AG08396 (cell line): ENCODE measurements at places on chromosomes 3 and 15.

DNA sequence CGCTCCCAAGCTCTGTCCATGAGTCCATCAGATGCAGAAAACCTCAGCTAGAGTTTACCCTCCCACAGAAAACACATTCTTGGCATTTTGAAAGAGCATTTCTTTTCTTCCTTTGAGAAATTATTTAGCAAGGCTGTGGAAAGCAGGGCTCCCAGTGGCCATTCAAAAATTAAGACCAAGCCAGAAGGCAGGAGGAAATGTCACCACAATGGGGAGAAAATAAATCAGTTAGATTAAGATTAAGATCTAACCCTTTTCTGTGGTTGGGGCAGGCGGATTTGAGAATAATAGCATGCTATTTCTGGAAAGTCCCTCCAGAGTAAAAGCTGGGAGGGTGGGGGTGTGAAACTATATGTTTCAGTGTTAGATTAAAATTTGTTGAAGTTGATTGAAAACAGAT lies 20.2 kb downstream of the LRIG1 start:
- DNase-seq: no peak

DNA sequence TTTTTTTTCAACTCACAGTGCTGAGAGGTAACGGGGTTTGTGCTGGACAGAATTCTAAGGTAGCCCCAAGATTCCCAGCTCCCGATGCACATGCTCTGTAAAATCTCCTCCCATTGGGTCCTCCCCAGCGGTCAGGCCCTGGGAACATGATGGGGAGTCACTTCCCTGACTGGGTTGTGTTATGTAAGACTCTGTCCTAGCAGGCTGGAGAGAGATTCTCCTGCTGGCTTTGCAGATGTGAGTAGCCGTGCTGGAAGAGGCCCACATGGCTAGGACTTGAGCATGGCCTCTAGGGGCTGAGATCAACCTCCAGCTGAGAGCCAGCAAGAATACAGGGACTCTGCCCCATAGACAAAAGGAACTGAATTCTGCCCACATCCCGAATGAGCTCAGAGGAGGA lies 83.7 kb upstream of the OXTR start:
- DNase-seq: no peak

DNA sequence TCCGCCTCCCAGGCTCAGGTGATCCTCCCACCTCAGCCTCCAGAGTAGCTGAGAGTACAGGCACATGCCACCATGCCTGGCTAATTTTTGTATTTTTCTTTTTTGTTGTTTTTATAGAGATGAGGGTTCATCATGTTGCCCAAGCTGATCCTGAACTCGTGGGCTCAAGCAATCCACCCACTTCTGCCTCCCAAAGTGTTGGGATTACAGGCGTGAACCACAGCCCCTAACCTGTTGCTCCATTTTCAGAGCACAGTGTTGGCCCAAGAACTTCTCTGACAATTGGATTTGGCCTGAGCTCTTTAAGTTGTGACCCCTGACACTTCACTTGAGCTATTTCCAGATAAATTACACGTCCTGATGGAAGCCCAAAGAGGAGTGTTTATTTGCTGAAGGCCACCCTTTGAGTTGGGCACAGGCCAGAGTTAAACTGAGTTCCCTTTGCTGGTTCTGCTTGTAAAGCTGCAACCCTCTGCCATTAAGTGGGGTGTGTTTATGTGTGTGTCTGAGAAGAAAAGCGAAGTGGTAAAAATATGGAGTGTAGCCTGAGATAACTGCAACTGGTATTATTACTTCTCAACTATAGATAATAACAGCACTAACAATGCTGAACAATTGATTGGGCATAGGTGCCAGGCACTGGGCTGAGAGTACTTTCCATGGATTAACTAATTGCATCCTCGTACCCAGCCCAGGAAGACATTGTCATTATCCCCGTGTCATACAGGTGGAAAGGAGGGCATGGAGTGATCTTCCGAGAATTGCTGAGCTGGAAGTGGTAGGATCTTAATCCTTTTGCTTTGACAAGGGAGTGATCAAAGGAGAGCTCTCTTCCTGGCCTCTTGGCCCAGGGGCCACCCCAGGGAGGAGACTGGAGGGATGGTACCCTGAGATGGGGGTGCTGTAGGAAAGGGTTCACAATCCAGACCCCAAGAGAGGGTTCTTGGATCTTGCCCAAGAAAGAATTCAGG lies 91.5 kb upstream of the PROK2 start:
- no peak for DNase-seq

DNA sequence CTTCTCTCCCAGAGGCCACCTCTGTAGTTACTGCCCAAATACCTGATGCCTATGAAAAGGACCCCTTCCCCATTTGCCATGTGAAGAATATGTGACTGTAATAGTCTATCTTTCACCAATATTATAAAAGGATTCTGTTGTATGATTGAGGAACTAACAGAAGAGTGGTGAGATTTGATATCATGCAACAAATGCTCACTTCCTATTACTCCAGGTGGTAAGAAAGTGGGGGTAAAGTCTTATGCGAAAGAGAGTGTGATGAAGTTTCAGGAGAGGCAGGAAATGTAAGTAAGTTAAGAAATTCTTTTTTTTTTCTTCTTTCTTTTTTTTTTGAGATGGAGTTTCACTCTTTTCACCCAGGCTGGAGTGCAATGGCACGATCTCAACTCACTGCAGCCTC lies 24.4 kb upstream of the RAP2B start:
- no peak for DNase-seq

- no peak for DNase-seq
Measured at GRCh38 chr3:135083179-135083578, 288.1 kb downstream of the EPHB1 start.

DNA sequence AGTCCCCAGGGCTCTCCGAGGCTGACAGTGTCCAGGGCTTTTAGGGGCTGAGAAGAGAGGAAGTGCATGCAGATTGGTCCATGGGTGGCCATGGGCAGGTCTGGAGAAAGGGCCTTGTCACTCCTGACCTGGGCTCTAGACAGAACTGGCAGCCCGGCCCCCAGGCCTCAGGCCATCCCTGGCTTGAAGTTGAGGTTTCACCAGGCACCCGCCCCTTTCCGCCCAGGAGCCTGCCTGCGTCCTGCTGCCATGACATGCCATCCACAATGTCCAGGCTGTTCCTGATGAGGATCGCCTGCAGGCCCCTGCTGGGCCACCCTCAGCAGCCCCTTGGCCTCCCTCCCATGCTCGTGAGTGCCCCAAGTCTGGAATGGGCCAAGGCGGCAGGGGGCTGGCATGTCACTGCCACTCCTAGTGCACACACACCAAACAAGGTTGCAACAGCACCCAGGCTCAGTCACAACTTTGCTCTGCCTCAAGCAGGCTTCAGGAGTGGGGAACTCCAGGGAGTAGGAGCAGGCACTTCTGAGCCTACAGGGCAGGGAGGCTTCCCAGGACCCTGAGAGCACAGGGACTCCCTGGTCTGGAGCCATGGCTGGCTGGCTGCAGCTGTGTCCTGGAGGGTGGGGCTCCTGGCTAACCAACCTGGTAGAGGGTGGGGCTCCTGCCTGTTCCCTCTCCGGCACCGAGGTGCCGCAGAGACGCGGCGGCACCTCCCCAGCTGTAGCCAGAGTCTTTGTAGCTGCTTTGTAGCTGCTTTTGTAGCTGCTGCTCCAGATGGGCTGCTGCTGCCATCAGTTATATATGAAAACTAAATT lies 1457.1 kb upstream of the GBE1 start:
- no peak for DNase-seq

GRCh38 chr15:64466408-64467141 lies 6.2 kb downstream of the ZNF609 start:
- DNase-seq: no peak

DNA sequence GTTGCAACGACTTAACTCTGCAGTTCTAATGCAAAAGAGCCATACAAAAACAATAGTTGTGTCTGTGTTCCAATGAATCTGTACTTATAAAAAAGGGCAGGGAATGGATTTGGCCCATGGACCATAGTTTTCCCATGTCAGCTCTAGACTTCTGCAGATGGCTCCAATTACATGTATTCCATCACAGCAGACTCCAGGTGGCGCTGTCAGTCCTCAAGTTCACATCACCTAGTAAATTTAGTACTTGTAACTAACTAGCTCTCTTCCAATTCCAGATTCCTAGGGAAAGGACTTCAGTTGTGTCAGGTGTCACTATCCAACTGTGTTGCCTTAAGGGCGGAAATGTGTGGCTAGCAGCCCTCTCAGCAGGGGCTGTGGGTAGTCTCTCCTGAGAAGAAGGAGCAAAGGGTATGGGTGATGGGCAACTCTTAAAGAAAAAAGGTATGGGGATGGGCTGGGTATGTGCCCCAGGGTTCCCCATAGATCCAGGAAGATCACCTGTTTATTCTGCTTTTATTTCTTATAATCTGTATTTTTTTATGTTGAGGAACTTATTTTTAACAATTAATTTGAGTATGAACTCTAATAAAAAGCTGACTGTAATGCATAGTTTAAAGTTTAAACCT lies 36.2 kb downstream of the BBS4 start:
- peak; percentile 57 for DNase-seq

- DNase-seq: no peak
Measured at GRCh38 chr3:133691273-133692107, 29.7 kb upstream of the TOPBP1 start.

- DNase-seq: no peak
Measured at GRCh38 chr3:66140106-66140505, 80.7 kb upstream of the SLC25A26 start.

DNA sequence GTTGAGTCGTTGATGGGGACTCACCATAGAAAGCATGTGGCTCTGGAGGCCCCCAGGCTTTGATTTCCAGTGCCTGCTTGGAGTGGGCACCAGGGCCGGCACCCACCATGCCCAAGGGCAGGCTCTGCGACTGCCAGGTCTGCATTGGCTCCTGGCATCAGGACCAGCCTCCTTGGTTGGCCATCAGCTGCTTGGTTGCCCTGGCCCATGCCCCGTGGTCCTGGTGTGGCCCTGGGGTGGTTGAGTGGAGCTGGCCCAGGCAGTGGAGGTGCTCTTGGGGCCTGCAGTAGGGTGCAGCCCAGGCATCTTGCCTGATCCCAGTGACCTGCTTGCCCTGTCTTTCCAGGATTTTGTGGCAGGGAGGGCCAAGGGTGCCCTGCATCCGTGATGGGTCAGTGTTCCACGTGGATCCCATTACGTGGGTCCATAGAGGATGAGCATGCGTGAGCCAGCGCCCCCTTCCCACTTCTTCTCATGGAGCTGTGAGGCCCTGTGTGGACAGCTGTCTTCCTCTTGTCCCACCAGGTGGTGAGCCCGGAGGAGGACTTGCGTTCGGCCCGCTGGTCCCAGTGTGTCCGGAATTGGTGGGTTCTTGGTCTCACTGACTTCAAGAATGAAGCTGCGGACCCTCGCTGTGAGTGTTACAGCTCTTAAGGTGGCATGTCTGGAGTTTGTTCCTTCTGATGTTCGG lies 187.0 kb downstream of the UBE3A start:
- DNase-seq: no peak

DNA sequence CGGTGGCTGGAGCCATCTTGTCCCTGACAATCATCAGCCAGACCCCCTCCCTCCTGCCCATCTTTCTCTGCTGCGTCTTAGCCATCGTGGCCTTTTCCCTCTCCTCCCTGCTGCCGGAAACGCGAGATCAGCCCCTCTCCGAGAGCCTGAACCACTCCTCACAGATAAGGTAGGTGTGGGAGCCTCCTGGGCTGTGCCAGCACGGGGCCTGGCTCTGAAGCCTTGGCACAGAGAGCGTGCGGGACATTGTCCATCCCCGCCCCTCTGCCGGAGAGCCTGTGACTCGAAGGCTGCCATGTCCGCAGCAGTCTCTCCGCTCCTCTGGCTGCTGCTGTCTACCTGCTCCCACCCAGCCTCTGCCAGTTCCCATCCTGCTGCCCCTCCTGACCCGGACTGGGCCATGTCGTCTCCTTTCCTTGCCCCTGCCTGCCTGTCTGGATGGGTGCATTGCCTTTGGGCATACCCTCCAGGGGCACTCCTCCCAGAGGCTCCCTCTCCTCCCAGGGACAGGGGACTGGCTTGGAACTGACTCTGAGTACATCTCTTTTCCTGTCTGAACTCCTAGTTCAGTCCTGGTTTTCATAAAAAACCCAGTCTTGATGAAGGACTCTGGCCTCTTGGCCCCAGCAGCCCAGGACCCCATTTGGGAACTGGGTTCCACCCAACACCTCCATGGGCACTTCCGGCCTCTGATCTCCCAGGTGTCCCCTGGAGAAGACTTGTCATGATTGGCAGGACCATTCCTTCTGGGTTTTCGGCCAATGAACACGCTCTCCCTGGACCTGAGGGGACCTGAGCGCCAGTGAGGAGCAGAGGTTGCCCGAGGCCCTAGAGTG lies 30.0 kb upstream of the XYLB start:
- DNase-seq: no peak

DNA sequence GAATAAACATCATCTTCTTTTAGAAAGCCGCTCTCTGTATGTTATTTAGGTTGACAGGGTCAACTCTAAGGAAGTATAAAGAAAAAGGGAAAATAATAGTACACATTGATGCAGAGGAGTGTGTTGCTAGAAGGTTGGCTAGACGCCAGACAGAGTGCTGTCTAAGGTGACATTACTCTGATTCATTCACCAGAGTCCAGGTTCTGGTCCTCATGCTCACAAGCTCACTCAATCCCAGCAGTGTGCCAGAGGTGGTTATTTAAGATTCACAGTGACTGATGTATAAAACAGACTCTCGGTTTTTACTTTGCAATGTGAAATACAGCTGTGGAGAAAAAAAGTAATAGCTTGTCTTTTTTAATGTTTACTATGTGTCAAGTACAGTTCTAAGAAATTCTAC lies 1.7 kb downstream of the CFAP44 start:
- no peak for DNase-seq

- no peak for DNase-seq
Measured at GRCh38 chr3:32990116-32990515, 38.7 kb downstream of the CCR4 start.

GRCh38 chr3:105965384-105965783 lies 96.6 kb upstream of the CBLB start:
- DNase-seq: no peak

GRCh38 chr3:166519443-166519842 lies 682.2 kb upstream of the BCHE start:
- no peak for DNase-seq

GRCh38 chr3:58473275-58473674 lies 18.6 kb upstream of the KCTD6 start:
- DNase-seq: no peak

GRCh38 chr3:167609156-167609555 lies 44.6 kb downstream of the WDR49 start:
- no peak for DNase-seq

DNA sequence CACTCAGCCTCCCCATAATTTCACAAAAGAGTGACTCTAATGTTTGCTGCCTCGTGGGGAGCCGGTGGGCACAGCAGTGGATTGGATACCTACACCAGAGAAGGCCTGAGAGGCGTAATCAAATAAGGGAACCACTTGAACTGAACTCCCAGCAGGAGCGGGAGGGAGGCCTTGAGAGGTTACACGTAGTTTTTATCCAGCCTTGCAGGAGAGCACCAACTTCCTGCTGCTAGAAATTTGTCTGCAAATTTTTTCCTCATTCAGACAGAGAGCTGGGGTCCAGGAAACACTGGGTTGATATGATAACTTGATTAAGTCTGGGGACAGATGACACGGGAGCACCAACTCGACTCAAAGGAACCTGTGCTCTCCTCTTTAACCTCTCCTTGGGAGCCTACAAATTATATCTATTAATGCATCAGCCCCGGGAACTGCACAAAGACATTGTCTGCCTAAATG lies 69.8 kb downstream of the HES1 start:
- no peak for DNase-seq

GRCh38 chr3:21297304-21297703 lies 453.7 kb downstream of the ZNF385D start:
- no peak for DNase-seq
